ENCODE measurements at places on chromosomes 16 and 17.

DNA sequence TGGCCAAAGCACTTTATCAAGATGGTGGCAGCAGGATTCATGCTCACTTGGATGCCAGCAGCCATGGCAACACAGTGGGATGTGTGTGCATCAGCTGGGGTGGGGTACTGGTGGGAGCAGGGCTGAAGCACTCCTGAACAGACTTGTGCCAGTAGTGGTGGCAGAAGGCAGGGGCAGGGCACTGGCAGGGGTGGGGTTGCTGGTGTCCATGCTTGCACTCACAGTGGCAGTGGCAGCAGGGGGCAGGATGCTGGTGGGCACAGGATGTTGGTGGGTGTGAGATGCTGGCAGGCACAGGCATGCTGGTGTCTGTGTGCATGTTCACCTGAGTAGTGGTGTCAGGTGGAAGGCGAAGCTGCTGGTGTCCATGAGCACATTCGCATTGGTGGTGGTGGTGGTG lies 161.0 kb upstream of the PMFBP1 start:
- DNase-seq, result no peak

GRCh38 chr17:74380086-74380958 lies 13.0 kb downstream of the GPR142 start:
- DNase-seq, result peak; percentile 49

GRCh38 chr16:71474864-71475263 lies 12.8 kb upstream of the ZNF23 start:
- no peak for DNase-seq

- DNase-seq, result no peak
Measured at GRCh38 chr16:3810198-3810664, 70.3 kb downstream of the CREBBP start.

DNA sequence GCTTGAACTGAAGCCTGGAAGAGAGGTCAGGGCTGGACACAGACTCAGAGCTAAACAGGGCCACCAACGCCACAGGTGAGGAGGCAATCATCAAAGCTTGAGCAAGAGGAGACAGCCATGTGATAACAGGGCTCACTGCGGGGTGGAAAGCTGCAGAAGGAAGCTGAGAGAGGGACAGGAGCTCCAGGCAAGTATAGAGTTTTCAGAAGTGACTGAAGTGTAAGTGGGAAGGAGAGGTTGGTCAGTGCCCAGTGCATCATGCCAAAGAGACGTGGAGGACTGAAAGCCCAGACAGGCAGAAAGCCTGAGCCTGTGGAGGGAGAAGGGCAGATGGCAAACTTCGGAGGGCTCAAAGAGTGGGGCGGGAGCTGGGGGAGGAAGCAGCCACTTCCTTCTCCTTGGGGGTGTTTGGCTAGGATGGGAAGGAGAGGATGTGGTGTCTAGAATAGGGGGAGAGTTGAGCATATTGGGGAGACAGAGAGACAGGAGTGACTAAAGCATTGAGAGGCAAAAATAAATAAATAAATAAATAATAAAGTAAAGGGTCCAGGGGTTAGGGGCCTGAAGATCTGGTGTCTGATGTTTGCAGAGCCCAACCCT lies 2.6 kb downstream of the KIFC3 start:
- DNase-seq, result no peak

GRCh38 chr16:64051824-64052223 lies 1070.0 kb downstream of the CDH11 start:
- DNase-seq, result no peak

GRCh38 chr17:76714822-76715495 lies 4.2 kb upstream of the MXRA7 start:
- peak; percentile 79 for DNase-seq

- DNase-seq, result no peak
Measured at GRCh38 chr17:7191069-7191468, 11.9 kb upstream of the ASGR1 start.

GRCh38 chr17:77107506-77108433 lies 33.0 kb upstream of the SEC14L1 start:
- no peak for DNase-seq

Data from Calu3 (cell line).